ENCODE measurements at places on chromosomes 4 and X.

GRCh38 chr4:78734441-78735162 is 41.5 kb upstream of the BMP2K start:
- DNase-seq = no peak

GRCh38 chrX:111445485-111445884 is 33.5 kb upstream of the DCX start:
- peak; percentile 38 for DNase-seq

- peak; percentile 77 for DNase-seq
Measured at GRCh38 chr4:167622481-167623240, 388.4 kb upstream of the SPOCK3 start.

DNA sequence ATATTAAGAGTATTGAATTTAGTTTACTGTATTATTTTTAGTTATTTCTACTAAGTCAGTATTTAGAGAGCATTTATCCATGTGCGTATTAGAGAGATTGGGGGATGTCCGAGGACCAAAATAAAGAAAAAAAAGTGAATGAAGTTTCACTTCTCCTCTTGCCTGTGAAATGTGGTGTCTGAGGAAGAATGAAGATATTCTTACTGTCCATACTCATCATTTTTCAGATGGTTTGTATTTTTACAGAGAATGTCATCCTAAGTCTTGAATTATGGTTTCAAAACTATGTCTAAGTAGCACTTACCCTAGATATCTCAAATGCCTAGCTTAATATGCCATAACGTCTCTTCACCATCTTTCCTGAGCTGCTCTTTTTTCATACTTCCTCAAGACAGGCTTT is 854.3 kb downstream of the C4orf33 start:
- DNase-seq = no peak

DNA sequence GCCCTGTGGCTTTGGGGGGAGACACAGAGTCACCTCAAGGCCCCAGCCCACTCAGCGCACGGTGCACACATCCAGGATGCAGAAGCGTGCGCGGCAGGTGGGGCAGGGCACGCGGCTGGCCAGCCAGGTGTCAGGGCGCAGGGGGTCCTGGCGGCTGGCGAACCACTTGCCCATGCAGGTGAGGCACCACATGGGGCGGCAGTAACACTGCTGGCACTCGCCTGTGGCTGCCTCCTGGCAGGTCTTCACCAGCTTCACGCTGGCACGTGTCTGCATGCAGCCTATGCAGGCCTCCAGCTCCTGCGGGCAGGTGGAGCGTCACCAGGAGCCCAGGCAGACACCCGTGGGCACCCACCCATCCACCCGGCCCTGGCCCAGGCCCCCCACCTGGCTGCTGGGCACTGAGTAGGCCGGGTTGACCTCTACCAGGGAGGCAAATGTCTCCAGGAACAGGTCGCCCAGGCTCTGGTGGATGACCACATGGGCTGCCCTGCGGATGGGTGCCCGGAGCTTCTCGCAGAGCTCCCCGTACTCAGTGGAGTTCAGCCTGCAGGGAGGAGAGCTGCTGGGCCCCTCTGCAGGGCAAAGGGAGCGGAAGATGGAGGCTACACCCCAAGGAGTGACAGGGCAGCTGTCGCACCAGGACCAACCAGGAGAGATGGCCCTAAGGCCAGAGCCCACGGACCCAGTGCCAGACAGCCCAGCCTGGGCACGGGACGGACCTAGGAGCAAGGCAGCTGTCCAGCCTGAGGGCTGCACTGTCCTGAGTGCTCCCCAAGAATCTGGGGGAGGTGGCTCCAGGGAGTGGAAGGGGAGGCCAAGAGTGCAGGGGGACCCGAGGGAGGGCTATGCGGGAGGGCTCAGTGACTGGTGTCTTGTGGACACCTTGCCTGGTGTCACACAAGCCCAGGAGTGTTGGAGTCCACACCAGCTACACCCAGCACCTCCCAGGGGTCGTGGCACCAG is 3.7 kb downstream of the TMEM129 start:
- no peak for DNase-seq

DNA sequence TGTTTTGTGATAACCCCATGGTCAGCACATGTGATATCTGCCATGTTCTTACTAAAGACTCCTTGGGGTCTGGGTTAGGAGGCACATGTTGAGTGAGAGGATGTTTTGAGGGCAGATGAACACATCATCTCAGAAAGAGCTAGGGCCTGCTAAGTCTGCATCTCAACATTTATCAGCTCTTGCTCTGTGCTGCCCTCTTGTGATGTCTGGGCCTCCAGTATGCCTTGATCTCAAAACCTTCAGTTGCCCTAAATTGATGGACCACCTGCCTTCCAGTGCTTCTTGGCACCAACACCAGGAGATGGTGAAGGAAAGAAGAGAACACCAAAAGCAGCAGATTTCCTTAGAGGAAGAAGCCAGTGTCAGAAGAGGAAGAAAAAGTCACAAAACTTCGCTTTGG is 22.5 kb downstream of the MID1 start:
- peak; percentile 31 for DNase-seq

DNA sequence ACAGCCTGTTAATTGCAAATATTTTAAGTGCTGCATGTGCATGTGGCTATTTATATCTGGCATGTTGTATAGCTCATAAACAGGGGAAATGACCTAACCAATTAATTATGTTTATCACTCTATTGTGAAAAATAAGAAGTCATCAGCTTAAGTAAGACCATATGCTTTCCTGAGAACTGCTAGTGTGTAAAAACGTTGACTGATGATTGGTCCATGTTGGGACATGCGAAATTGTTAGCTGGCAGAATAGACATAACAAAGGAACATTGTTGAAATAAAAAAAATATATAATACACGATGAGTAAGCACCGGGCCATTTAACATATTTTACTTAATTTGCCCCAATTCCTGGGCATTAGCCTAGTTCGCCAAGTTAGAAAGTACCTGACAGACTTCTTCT is 207.5 kb downstream of the ANK2 start:
- DNase-seq = no peak

DNA sequence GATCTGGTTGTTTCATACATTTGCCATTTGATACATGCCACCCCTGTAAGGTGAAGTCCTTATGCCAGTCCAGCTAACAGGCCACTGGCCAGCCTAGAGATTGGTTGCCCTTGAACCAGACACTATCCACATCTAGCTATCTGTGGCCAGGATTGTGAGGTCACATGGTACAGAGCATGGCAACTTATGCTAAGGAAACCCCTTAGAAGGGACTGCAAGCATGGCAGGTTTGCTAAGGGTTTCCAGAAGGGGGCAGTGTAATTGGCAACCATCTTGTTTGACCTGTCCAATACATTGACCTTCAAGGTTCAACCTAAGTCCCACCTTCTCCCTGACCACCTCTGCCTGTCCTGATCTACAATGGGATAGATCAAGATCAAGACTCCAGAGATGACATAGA is 47.5 kb downstream of the SMC1A start:
- no peak for DNase-seq

GRCh38 chr4:141409556-141409955 is 188.9 kb downstream of the ZNF330 start:
- DNase-seq = no peak

DNA sequence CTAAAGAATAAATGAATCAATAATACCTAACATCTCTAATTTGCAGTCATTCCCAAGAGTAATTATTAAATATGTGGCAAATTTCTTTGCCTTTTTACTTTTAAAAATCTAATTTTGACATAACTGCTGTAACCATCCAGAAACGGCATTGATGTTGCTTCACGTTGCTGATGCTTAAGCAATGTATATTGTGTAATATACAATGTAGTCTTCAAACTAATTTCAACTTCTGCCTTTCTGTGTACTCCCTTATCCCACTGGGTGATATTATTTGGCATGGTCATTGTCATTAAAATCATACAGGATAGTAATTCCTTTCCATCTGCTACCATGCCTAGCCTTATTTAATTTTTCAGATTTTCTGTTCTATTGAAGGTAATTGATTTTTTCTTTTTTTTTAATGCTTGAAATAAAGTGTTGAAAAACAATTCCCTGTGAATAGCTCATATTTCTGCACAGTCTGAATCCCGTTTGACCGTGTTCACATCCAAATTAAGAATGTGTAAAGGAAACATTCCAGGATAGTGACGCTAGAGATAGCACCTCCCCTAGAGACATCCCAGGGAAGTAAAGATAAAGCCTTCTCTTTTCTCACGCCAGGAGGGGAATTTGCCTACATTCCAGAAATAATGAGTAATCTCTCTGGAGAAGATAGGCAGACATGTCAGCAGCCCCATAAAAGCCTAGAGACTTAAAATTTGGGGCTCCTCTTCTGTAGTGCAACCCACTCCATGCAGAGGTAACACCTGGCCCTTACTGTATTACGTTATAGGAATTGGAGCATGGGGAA is 8.6 kb downstream of the FAM200B start:
- no peak for DNase-seq

GRCh38 chr4:98778206-98778605 is 119.8 kb upstream of the TSPAN5 start:
- no peak for DNase-seq

- no peak for DNase-seq
Measured at GRCh38 chr4:48194971-48195370, 60.9 kb upstream of the TXK start.

DNA sequence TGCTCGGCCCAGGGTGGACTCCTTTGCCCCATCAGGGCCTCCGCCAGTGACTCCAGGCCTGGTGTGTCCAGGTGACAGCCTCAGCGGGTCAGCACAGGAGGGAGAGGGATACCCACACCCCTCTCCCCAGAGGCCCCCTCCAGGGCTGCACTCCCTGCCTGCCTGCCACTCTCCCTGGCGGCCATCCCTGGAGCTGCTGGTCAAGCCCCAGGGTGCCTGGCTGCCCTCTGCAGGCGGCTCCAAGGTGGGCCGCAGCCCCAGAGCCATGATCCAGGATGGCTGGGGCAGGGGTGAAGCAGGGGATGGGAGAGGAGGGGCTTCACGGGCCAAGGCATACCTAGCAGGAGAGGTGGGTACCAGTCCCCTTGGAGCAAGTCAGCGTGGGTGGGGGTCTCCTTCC is 3.8 kb downstream of the FGFRL1 start:
- DNase-seq = no peak

DNA sequence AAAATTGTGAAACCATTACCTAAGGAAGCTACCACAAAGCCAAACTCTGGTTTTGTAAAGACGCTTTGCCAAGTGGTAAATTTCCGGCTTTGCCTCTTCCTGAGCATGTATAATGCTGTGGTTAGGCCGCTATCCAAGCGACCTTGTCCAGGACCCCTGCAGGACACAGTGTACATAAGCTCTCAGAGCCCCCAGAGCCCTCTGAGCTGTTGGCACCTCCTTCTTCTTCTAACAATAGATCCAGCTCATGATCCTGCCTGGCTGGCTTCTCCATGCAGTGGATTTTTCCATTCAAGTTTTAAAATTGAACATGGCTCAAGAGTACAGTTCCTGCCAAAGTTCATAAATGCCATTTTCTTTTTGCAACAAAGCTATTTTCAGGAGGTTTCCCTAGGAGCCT is 326.7 kb downstream of the MAPK10 start:
- peak; percentile 41 for DNase-seq

- DNase-seq = no peak
Measured at GRCh38 chr4:21507439-21507838, 441.1 kb downstream of the KCNIP4 start.

DNA sequence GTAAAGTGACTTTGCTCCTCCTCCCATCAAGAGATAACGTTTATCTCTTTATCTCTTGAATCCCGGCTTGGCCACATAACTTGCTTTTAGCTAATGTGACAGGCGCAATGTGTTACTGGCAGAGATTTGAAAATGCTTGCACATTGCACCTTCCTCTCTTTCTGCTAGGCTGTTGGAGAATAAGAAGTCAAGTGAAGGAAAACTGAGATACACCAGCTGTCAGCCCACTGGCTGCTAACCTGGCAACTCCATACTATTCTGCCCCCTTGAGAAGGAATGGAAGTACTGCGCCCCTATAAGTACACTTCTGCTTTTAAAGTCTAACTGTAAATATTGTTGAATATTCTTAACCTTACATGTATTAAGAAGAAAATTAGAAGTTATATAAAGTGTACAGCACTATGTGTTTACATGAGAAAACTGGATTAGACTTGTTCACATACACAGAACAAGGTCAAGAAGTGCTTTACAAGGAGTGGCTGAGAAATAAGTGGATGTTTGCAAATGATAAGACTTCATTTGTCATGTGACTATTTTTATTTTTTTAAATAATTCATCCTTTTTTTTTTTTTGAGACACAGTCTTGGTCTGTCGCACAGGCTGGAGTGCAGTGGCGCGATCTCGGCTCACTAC is 424.5 kb upstream of the CTSO start:
- peak; percentile 16 for DNase-seq

GRCh38 chr4:90727938-90728337 is 600.7 kb downstream of the CCSER1 start:
- no peak for DNase-seq

Data from globus pallidus (tissue), 1 donor.